CD4-positive, alpha-beta T cell treated with Interleukin-15 for 4 hours (primary cell): ENCODE measurements at places on chromosomes 5 and 9.

- no peak for DNase-seq
Observed at GRCh38 chr9:118975736-118976135, 393.5 kb downstream of the BRINP1 start.

DNA sequence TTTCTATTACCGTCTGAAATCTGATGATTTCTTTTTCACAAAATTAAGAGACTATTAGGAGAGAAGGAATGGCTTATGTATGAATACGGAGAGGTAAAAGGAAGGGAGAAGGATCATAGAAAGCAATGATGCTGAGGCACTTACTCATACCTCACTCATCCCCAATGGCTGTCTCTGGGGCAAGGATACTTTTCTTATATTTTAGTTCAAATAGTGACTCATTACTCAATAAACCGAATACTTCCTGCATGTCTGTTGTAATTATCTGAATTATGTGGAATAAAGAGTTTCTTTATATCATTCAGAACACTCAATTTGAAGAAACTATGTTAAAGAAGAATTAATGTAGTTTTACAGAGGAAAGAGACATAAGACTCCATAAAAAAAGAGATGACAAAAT is 284.5 kb upstream of the NUDT12 start:
- no peak for DNase-seq

DNA sequence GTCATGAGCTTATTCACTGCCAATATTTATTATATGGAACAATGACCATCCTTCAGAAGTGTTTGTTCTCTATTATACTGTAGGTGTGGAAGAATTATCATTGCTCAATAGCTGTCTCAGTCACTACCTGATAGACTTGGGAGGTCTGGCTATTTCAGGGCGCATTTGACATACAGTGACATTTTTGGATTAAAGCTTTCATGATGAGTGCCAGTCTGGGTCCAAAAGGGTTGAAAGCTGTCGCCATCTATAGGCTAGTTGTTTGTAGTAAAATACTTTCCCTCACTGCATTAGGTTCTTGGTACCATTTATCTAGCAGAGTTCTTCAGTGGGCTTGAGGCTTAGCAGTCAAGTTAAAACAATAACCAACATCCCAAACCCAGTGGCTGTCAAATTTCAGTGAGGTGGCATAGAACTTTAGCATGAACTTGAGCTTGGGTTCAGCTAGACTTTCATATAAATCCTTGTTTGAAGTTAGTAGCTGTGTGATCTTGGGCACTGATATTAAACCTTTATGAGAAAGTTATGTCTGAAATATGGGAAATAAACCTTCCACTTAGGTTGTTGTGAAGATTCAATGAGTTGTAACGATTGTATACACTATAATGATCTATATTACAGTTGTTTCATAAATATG is 110.5 kb upstream of the CDKN2B start:
- peak; percentile 51 for DNase-seq

GRCh38 chr9:124834591-124834990 is 18.7 kb upstream of the WDR38 start:
- no peak for DNase-seq

- DNase-seq, result no peak
Observed at GRCh38 chr5:144144956-144145751, 25.3 kb downstream of the YIPF5 start.

GRCh38 chr5:158521995-158522394 is 577.7 kb downstream of the EBF1 start:
- no peak for DNase-seq

DNA sequence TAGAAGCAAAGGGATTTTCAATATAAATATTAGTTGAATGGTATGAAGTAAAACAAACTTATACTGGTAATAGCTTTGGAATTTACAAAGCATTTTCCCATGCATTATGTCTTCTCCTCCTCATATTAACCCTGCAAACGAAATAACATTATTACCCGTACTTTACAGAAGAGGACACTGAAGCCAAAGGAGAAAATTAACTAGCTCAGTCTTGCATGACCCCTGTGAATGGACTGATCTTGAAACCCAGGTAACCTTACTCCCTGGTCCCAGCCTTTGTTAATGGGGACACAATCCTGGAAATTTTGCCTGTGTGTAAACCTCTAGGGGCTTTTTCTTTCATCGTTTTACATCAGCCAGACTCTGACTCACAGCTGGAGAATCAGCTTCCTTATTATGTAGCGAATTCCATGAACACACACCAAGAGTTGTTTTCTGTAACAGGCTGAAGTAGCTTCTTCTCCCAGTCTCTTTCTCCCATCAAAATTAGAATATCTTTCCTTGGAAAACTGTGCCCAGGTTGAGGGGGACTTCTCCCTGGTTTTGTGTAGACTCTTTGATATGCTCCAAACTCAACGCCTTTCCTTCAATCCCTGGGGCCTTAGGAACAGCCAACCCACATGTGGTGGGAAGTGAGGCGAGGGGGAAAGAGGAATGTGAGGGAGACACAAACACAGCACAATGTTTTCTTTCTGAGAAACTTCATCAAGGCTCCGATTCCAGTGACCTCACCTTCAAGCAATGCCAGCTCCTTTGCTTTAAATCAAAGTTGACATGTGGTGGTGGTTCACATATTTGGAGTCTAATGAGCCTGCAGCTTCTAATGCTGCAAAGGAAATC is 480.9 kb upstream of the PAPPA start:
- DNase-seq, result no peak

GRCh38 chr9:76996700-76997099 is 22.8 kb upstream of the FOXB2 start:
- DNase-seq, result no peak

- no peak for DNase-seq
Observed at GRCh38 chr5:100108883-100109282, 426.3 kb upstream of the FAM174A start.

GRCh38 chr5:151781201-151781600 is 9.4 kb downstream of the G3BP1 start:
- DNase-seq, result no peak

- DNase-seq, result peak; percentile 23
Observed at GRCh38 chr9:98191671-98192502, 550 bp downstream of the CORO2A start.

DNA sequence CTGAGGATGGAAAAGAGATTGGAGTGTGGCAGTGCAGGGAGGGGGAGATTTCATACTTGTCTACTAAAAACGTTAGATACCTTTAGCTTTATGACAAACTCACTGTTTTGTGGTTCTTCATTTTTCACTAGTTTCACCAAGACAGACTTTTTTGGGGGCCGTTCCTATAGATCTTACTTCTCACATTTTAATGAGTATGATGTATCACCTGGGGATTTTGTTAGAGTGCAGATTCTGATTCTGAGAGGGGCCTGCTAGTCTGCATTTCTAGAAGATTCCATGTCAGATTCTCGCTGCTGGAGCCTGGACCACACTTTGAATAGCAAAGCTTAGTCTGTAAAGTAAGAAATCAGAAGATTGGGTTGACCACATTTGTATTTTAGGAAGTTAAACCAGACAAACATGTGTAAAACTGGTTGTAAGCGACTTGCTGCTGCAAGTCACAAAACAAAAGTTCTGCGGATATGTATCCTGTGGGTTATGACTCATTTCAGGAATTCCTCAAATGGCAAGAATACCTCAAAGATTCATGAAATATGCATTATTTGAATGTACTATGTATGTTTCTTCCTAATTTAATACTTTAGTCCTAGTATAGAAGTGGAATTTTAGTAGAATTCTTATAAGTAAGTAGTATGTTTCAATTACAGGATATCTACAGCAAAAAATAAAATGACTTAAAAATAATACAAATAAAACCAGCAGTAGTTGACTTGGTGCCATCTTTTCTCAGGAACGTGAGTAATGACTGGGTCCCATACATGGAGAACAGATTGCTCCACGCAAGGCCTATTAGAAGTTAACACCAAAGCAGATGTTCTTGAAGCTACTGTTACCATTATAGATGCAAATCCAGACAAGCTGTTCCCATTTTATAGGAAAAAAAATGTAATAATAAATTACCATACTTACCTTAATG is 27.8 kb downstream of the NFIL3 start:
- DNase-seq, result no peak

GRCh38 chr5:145510769-145511168 is 324.4 kb downstream of the PRELID2 start:
- no peak for DNase-seq

GRCh38 chr5:127353796-127354195 is 63.2 kb downstream of the MEGF10 start:
- no peak for DNase-seq

DNA sequence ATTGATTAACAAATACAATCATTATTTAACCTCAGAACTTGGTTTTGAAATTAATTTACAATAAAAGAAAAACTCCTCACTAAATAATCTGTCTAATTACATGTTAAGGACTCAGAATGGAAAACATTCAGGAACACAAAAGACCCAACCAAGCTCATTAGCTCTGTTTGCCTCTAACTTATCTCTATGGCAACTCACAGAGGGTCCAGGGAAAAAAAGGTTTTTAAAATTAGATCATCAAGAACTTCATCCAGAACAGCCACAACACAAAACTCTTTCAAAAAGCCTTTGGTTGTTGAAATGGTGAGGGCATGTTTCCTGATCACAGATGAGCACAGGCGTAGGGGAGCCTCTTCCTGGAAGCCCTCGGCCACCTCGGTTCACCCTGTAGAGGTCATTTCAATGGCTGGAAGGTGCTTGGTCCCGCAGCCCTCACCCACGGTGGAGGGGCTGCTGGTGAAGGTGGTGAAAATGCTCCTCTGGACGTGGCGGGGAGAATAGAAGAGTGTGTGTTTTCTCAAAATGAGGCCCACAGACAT is 17.2 kb upstream of the TCF7 start:
- no peak for DNase-seq

GRCh38 chr5:111121926-111122325 is 29.8 kb downstream of the WDR36 start:
- DNase-seq, result no peak

DNA sequence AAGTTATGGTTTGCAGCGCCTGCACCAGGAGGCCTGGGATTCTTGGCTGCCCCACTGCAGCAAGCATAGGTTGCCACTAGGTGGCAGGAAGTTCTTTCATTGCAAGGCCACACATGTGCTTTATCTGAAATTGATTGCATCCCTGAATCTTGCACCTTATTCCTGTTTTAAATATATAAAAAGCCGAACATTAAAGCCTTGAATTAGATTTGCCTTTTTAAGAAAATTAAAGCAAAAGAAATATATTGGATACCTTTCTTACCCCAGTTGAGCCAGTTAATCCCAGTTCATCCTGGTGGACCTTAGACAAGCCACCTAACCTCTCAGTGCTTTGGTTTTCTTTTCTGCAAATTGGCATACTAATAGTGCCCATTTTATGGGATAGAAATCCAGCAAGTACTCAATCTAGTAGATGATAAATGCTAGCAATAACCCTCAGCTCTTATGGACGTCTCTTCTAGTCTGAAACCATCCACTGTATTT is 6.3 kb upstream of the TRMT10B start:
- peak; percentile 61 for DNase-seq

- DNase-seq, result peak; percentile 66
Observed at GRCh38 chr9:2087500-2088313, 72.6 kb downstream of the SMARCA2 start.

DNA sequence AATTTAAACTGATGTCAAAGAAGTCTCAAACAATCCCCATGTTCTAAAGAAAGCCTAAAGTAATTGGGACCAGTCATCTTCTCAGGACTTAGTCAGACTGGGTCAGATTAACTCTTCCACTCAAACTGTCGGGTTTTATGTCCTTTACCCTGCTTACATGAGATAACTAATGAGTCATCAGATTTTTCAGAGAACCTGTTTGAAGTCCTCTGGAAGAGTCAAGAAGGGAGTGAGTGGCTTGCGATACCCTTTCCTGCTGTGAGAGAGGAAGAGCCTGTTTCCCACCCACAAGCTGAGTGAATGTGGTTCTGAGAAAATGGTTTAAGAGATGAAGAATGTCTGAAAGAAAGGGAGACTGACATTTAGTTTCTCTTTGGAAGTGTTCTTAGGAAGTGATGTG is 1866.7 kb upstream of the C9orf72 start:
- no peak for DNase-seq

GRCh38 chr5:53482717-53483638 is 2.5 kb downstream of the FST start:
- DNase-seq, result no peak

- no peak for DNase-seq
Observed at GRCh38 chr5:71537687-71538086, 49.5 kb upstream of the MCCC2 start.

GRCh38 chr5:93601802-93602155 is 18.8 kb downstream of the NR2F1 start:
- DNase-seq, result no peak

- DNase-seq, result no peak
Observed at GRCh38 chr5:122182491-122182921, 53.2 kb downstream of the ZNF474 start.

DNA sequence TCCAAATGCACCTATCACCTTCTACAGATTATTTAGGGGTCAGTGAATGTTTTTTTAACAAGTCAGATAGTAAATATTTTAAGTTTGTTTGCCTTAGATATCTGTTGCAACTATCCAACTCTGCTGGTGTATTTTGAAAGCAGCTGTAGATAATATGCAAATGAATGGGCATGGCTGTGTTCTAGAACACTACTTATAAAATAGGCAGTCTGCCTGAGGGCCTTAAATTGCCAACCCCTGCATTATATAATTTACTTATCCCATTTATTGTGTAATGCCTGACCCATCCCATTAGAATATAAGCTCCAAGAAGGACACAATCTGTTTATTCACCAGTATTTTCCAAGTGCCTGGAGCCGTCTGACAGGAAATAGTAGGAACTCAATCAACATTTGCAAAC is 149.0 kb downstream of the TTC39B start:
- no peak for DNase-seq

DNA sequence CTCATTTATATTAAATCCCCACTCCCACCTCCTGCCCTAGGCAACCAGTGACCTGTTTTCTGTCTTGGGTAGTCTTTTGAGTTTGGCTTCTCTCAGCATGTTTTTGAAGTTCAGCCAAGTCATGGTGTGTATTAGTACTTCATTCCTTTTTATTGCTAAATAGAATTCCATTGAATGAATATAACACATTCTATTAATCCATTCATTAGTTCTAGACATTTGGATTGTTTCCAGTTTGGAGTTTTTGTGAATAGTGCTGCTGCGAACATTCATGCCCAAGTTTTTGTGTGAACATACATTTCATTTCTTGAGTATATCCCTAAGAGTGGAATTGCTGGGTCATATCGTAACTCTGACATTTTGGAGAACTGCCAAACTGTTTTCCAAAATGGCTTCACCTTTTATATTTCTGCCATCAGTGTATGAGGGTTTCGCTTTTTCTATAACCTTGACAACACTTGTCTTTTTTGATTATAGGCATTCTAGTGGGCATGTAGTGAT is 2.7 kb downstream of the ZNF346 start:
- no peak for DNase-seq

DNA sequence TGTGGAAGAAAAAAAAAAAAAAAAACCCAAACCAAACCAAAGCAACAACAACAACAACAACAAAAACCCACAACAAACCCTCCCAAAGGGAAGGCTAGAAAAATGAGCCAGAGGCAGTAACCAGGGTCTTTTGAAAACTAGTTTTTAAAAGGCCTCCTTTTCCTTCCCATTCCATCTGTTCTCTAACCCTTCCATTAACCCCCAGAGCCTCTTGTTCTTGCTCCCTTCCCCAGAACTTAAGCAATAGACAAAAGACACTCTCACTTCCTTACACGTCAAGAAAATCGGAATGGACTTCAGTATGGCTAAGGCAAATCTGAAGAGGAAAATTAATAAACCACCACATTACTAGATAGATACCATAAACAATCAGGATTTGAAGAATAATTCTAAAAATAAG is 292.8 kb downstream of the ARL15 start:
- no peak for DNase-seq

GRCh38 chr5:10485142-10485795 is 43.6 kb downstream of the ROPN1L start:
- no peak for DNase-seq
